ENCODE measurements at places on chromosomes 4 and X.
A peak's percentile ranks its signal among the peaks of the same experiment; 100 is the strongest.

GRCh38 chr4:1204828-1205585 lies 32.6 kb upstream of the SPON2 start:
- DNase-seq, result no peak

- DNase-seq, result no peak
Observed at GRCh38 chr4:13481569-13481968, 2.6 kb downstream of the RAB28 start.

DNA sequence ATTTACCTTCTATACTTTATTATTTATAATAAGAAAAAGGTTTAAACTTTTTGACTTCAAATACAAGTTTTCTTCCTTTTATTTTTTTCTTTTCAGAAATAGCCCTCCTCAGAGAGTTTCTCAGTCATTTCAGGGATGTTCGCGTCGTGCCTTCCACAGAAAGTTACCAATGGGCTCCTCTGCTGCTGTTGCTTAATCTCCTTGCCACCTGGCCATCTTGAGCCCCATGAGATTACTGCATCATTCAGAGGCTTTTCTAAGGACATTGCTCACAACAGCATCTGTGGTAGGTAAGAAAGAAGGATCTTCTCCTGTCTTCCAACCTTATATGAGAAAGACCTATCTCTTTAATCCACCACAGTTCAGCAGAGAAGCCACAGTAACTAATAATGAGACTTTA lies 1361.9 kb upstream of the ADGRL3 start:
- DNase-seq, result no peak

DNA sequence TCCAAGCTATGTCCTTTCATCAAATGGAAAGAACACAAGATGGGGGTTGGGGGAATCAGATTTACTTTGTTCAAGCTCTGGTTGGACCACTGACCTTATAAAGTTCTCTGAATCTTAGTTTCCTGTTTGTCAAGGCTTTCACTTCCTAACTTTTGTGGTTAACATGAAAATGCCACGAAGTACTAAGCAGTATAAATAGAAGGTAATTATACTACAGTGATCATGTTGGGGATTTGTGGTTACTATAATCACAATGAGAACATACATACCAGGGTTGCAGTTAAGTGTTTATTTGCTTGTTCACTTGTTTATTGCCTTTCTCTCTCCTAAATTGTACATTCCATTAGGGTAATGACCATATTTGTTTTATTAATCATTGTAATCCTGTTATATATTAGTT lies 53.2 kb downstream of the SPRY1 start:
- DNase-seq, result no peak

DNA sequence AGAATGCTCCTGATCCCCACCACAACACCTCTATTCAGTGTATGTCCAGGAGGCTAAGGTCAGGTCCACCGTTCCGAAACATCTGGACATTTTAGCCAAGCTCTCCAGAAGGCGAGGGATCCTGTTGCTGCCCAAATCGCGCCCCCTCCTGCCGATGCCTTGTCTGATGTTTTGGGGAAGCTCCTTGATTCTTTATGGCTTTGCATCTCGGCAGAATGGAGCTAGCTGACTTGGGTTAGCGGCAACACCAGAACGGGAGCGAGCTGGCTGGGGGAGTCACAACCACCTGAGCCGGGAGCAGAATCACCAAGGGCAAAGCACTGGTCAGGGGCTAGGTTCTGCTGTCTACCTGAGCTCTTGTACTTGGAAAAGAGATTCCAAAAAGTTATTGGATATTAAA lies 6.6 kb upstream of the POU3F4 start:
- no peak for DNase-seq

DNA sequence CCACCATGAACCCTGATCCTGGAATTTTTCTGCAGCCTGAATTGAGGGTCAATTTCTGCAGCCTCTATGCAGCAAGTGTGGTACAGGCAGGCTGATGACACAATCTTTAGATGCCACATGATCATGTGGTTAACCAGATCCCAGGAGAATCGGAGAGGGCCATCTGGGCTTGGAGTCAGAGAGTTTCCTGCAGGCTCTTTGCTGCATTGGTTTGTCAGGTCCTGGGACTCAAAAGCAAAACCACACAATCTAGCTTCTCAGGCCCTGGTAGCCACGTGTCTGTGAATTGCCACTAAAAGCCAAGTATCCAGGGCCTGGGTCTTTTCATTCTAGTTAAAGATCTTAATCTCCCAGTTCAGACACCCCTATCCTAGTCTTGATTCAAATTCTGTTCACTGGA lies 464.5 kb downstream of the BCOR start:
- no peak for DNase-seq

DNA sequence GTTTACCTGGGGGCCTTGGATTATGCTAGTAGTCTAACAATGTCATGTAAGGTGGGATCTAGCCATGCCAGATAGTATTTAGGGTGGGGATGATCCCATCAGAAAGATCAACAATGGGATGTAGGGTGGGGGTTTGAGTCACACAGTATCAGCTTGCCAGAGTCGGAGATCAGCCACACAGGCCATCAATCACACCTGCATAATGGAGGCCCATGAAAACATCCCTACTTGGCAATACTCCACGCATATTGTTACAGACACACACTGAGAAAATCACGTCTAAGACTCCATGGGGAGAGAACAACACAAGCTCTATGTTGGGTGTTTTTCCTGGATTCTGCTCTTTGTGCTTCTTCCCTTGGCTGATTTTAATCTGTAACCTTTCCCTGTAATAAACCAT lies 49.5 kb upstream of the SLC25A4 start:
- no peak for DNase-seq

- peak; percentile 45 for DNase-seq
Observed at GRCh38 chr4:180057891-180058671, 2185.1 kb upstream of the TENM3 start.

DNA sequence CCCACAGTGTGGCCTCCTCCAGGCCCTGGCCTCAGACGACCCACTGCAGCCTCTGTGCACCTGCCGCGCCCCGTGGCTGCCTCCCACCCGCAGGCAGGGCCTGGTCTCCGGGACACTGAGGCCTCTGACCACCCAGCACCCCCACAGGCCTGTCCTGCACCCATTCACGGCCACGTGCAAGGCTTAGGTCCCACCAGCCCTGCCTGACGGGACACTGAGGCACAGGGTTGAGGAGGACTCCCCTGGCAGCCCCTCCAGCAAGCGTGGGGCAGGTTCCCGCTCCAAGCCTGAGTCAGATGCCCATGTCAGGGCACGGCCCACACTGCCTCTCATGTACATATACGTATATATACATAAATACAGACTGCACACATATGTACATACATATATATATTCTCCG lies 23.5 kb downstream of the NELFA start:
- DNase-seq, result no peak

GRCh38 chrX:49930039-49930438 lies 7.6 kb downstream of the CLCN5 start:
- no peak for DNase-seq

GRCh38 chrX:48684134-48684533 lies 535 bp downstream of the WAS start:
- no peak for DNase-seq

- peak; percentile 77 for DNase-seq
Observed at GRCh38 chr4:31370866-31371465, 650.8 kb downstream of the PCDH7 start.

GRCh38 chrX:9534686-9535085 lies 69.8 kb downstream of the TBL1X start:
- no peak for DNase-seq

- DNase-seq, result no peak
Observed at GRCh38 chr4:2785613-2786012, 7.3 kb upstream of the SH3BP2 start.

- DNase-seq, result no peak
Observed at GRCh38 chrX:50609796-50610195, 139.2 kb upstream of the DGKK start.

- no peak for DNase-seq
Observed at GRCh38 chrX:39762266-39762841, 335.4 kb downstream of the BCOR start.

DNA sequence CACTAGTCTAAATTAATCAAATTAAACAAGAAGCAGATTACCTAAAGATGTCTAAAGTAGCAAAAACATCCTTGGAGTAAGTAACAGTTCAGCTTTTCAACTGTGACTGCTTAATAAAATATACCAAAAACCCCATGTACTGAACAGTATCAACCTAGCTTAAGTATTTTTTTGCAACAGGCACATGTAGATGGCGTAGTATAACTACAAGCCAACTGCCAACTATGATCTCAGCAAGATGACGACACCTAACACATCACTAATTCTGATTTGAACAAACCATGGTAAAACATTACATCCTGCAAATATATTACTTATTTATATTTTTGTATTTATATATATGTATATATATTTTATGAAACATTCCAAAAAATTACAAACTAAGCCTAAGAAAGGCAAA lies 24.5 kb downstream of the DHX15 start:
- DNase-seq, result no peak

GRCh38 chrX:13754765-13755164 lies 20.2 kb downstream of the OFD1 start:
- DNase-seq, result no peak

DNA sequence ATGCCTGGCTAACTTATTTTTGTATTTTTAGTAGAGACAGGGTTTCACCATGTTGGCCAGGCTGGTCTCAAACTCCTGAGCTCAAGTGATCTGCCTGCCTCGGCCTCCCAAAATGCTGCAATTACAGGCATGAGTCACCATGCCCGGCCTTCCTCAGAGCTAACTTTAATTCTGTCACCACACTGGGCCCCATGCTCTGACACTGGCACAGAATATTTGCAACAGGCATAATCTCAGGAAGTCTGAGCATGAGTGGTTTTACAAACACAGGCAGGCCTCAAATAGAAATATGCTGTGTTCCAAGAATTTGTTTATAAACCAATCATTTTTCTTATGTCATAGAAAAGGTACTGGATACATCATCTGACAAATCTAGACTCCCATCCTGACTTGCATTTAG lies 32.7 kb upstream of the FAM9C start:
- no peak for DNase-seq

DNA sequence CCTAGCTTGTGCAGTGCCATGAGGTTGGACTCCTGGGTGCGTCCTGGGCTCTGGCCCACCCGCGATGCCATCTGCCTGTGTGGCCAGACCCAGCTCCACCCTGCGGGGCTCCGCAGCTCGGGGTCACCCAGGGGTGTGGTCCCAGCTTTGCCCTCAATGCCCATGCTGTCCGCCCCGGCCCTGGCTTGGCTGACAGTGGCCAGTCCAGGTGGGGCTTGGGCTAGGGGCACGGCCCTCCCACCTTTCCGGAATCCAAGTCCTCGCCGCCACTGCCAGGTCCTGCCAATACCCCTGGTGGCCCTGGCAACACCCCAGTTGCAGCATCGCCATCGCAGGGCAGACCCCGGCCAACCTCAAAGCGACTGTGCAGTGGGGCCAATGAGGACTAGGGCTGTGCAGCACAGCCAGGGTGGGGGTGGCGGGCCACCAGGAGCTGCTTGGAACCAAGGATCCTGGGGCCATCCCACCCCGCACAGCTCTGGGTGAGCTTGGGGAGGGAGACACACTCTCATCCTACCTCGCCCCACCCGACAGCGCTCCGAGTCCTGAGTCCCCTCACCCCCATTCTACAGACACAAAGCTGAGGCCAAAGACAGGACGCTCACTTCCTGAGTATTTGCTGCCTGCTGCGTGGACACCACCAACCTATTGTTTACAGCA lies 80.9 kb downstream of the ZNF718 start:
- DNase-seq, result no peak

DNA sequence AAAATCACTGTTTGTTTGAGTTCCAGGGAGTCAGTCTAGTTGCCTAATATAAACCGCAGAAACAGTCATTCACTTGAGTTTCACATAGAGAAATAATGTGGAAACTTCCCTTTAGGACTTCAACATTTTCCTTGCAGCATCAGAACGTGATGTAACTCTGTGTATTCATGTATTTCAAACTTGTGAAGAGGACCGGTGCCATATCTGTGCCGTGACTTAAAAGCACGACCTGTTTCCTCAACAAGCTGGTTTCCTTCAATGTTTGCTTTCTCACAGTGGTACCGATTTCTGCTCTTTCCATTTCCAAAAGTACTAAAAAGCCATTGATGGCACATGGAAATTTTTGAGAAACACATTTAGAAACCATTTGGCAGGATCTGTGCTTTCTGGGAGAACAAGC lies 166.6 kb upstream of the RAPGEF2 start:
- no peak for DNase-seq

GRCh38 chrX:85836868-85837267 lies 210.5 kb downstream of the CHM start:
- DNase-seq, result no peak

GRCh38 chr4:154364066-154364845 lies 127.3 kb downstream of the DCHS2 start:
- DNase-seq, result no peak

- peak; percentile 77 for DNase-seq
Observed at GRCh38 chrX:49910344-49910743, 12.1 kb upstream of the CLCN5 start.

DNA sequence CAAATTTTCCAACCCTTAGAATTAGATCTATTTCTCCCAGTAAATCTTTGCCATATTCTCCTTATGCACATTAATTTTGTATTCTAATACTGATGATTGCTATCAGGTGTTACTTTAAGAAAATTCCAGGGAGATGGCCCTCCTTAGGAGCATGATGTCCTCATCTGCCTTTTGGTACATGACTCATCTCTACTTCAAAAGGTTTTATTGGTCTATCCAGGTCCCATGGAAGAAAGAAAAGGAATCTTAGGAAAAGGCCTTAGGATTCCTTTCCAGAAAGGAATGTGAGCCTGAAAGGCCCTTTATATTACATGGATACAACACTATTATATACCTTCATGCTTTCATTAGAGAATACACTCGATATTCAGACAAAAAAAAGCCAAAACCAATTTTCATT lies 968.2 kb downstream of the STIM2 start:
- DNase-seq, result no peak

DNA sequence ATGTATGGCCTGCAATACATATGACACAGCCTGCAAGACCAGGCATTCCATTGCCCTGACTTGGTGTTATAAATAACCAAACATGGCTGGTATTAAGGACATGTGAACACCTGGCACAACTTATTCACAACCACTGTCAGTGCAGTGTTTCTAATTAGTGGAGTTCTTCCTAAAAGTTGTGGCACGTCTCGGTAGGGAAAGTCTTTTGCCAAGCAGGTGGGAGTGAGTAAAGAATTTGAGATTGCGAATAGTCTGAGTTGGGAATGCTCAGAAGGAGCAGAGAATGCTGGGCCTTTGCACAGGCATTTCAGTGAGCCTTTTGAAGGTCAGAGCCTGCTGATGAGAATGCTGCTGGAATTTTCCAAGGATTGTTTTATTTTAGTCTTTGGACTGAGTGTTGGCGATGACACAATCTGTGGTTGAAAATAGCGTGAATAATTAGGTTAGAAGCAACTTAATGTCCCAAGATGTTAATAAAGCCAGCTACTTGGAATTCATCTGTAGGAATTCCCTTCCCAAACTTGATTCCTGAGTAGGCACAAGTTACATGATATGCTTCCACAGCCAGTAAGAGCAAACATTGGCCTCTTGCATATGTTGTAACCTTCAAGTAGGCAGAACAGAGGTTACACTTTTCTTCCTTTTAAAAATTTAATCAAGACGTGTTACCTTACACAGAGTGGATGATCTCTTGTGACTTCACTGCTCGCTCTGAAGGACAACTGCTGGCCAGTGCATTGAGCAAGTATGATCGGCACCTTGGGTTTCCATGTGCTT lies 83.6 kb upstream of the PGRMC2 start:
- no peak for DNase-seq

All from NCI-H2081 (cell line).